ENCODE measurements at places on chromosomes 5 and 9. TPM values are rescaled to one million over a fixed set of nuclear protein-coding genes. Genes with fewer than 3 reads are reported as not detected.

DNA sequence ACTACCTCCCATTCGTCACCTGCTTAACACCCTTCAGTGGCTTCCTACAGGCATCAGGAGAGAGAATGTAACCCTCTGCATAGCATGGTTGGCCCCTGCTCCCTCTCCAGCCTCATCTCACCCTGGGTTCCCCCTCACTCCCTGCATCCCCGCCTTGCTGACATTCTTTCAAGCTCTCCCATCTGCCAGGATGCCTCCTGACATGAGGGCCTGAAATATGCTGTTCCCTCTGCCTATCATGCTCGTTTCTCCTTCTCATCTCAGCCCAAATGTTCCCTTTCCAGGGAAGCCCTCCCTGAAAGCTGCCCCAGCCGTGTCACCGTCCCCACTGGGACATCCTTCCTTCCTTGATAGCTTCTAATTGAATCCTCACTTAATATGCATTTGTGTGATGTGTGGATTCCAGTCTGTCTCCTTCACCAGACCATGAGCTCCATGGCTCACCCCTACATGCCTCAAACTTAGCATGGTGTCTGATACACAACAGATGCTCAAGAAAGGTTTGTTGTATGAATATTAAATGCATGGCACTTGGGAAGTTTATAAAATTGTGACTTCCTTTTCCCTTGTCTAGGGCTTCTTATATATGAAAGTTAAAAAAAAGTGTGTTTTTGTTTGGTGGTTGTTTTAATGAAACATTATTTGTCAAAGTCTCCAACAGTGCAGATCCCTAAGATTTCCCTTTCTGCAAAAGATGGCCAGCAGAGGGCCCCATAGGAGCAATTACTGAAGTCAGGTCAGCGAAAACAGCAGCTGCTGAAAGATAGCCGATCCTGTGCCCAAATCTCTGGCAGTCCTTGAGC is 7.3 kb upstream of the C5orf58 start:
- H3K36me3 ChIP-seq = no peaks in the 10 kb centered on the region
- H3K27ac ChIP-seq = no peak overlapping the region
- H3K27me3 ChIP-seq = no peaks in the 10 kb centered on the region

DNA sequence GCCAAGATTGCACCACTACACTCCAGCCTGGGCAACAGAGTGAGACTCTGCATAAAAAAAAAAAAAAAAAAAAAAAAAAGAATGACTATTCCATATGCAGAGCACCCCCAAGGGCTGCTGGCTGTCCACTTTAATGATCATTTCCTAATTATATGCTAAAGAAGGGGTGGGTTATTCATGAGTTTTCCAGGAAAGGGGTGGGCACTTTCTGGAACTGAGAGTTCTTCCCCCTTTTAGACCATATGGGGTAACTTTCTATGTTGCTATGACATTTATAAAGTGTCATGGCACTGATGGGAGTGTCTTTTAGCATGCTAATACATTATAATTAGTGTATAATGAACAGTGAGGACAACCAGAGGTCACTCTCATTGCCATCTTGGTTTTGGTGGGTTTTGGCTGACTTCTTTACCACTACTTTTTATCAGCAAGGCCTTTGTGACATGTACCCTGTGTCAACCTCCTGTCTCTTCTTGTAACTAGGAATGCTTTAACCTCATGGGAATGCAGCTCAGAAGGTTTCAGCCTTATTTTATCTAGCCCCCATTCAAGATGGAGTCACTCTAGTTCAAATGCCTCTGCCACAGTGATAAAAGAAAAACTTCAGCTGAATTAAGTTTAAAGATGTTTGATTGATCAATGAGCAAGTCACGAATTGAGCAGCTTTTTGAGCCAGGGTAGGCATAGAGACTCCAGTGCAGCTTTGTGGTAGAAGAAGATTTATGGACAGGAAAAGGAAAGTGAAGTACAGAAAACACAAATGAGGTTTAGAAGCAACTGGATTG is 7.1 kb upstream of the NANS start:
- H3K36me3 ChIP-seq = no peaks in the 10 kb centered on the region
- H3K4me1 ChIP-seq = no peaks in the 10 kb centered on the region
- no peaks in the 10 kb centered on the region for H3K27me3 ChIP-seq
- DNase-seq = no peak
- H3K27ac ChIP-seq = no peak overlapping the region

DNA sequence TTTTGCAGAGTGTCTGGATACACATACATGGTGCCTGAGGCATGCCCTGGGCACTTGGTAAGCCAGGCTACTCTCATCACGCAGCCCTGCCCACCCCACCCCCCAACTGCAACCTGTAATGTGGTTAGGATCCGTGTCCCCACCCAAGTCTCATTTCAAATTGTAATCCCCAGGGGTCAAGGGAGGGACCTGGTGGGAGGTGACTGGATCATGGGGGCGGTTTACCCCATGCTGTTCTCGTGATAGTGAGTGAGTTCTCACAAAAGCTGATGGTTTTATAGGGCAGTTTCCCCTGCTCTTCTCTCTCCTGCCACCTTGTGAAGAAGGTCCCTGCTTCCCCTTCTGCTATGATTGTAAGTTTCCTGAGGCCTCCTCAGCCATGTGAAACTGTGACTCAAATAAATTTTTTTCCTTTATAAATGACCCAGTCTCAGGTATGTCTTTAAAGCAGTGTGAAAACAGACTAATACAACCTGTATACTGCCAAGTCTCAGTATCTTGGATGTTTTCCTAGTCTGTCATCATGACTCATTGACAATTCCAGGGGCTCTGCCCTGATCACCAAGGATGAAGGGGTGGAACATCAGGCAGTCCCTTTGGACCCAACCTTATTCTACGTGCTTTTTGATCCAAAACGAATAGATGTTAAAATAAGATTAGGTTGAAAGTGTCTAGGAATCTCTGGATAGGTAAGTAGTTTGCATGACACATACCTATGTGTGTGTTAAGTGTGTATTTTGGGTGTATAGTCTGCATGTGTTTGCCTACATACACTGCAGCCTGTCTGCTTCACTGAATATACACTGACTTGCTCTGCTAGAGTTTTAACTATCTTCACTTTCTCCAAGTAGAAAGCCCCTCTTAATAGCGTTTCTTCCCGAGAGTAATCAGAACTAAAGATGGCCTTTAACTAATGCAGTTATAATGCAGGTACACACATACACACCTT is 293.8 kb downstream of the SLIT3 start:
- H3K27me3 ChIP-seq = no peaks in the 10 kb centered on the region
- no peaks in the 10 kb centered on the region for H3K4me1 ChIP-seq
- H3K27ac ChIP-seq = no peak overlapping the region
- DNase-seq = no peak

PCDHA11 gene
- total RNA-seq = 0.38 TPM

- H3K36me3 ChIP-seq = no peaks in the 10 kb centered on the region
- no peak for DNase-seq
- H3K4me3 ChIP-seq = no peak overlapping the region
- no peaks in the 10 kb centered on the region for H3K27me3 ChIP-seq
- no peak overlapping the region for H3K27ac ChIP-seq
Measured at GRCh38 chr5:52876456-52876855, 88.7 kb downstream of the ITGA1 start.

GRCh38 chr9:5629312-5630080 is 589 bp downstream of the RIC1 start:
- no peaks in the 10 kb centered on the region for H3K36me3 ChIP-seq
- DNase-seq = peak; percentile 84
- H3K27me3 ChIP-seq = no peaks in the 10 kb centered on the region
- peak overlapping the region; percentile 96 for H3K27ac ChIP-seq

DNA sequence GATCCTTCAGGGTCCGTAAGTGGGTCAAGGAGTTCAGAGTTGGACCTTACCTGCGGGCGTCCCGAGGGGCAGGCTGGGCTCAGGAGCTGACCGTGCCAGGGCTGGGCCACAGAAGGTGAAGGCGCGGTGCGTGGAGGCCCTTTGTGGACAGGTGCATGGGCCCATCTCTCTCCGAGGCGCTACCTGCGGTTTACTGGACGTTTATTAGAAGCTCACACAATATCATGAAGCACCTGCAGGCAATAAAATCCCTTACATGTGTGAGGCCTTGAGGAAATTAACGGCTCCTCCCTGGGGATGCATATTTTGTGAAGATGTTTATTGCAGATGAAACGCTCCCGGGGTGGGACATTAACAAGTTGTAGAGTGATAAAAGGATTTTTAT is 79.8 kb upstream of the LMX1B start:
- peak overlapping the region; percentile 51 for H3K27ac ChIP-seq
- DNase-seq = no peak
- H3K4me3 ChIP-seq = no peak overlapping the region
- no peaks in the 10 kb centered on the region for H3K4me1 ChIP-seq
- H3K36me3 ChIP-seq = no peaks in the 10 kb centered on the region

DNAH5 gene
- 4.6 TPM for total RNA-seq

SLCO6A1 gene
- not detected for total RNA-seq

GRCh38 chr5:116650544-116650943 is 75.9 kb upstream of the SEMA6A start:
- H3K4me1 ChIP-seq = no peaks in the 10 kb centered on the region
- DNase-seq = no peak
- no peaks in the 10 kb centered on the region for H3K27me3 ChIP-seq
- H3K4me3 ChIP-seq = no peak overlapping the region

DNA sequence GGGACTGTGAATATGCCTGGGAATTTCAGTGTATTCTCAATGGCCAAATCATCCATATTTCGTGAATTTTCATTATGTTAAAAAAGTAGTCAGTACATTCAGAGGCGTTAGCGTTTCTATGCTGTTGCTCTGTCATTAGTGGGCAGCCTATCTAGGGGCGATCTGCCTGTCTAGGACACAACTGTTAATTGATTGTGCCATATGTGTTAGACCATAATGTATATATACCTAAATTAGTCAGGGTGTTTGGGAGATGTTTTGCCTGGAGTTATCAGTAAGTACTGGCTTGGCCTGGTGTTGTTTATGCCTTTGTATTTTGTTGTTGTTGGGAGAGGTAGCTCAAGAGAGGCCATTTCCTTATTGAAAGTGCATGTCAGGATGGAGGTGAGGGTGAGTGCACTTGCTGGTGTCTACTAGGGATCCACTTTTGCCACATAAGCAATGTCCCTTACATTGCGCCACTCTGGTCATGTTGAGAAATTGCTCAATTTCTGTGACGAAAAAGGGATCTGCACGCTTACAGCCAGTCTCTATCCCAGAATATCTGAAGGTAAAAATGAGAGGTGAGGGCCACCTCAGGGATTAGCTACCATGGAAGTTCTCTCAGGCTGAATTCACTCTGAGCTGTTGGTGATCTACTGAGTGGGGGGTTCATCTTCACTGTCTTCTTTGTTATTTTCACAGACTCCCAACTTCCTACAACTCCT is 123.3 kb downstream of the ST8SIA4 start:
- H3K4me3 ChIP-seq = peak overlapping the region; percentile 18
- peak overlapping the region; percentile 75 for H3K27ac ChIP-seq
- H3K36me3 ChIP-seq = no peaks in the 10 kb centered on the region
- no peaks in the 10 kb centered on the region for H3K27me3 ChIP-seq

GRCh38 chr9:92147030-92147851 is 32.0 kb upstream of the SPTLC1 start:
- H3K27ac ChIP-seq = peak overlapping the region; percentile 79
- H3K27me3 ChIP-seq = no peaks in the 10 kb centered on the region
- peak; percentile 80 for DNase-seq
- H3K4me3 ChIP-seq = no peak overlapping the region
- peaks cover 16% of the 10 kb centered on the region for H3K4me1 ChIP-seq
- no peaks in the 10 kb centered on the region for H3K36me3 ChIP-seq

ADAMTSL1 gene
- 7.3 TPM for total RNA-seq

FOXD4L3 gene
- total RNA-seq = not detected

DNA sequence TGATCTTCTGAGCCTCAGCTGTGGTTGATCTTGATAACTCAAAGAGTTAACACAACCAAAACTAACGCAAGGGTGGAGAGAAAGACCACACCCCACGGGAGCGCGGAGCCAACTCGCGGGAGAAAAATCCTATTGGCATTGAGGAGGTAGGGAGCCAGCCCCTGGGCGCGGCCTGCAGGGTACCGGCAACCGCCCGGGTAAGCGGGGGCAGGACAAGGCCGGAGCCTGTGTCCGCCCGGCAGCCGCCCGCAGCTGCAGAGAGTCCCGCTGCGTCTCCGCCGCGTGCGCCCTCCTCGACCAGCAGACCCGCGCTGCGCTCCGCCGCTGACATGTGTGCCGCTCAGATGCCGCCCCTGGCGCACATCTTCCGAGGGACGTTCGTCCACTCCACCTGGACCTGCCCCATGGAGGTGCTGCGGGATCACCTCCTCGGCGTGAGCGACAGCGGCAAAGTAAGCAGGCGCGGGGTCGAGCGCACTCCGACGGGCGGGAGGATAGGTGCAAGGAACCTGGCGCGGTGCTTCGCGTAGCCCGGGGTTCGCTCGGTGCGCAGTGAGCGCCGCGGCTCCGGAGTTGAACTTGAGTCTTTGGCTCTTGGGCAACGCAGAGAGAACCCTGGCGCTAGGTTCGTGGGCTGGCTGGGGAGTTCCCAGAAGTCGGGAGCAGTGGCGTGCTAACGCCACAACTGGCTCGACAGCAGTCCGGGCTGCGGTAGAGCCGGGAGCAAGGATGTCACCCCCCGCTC is at the start of gene GDA:
TSS of gene GDA (plus strand) at position 210 of the 745 bp plus-strand sequence. CDS start at position 330, 120 bp downstream.
- no peak within 1 kb of the TSS for H3K27ac ChIP-seq
- no peaks in the 10 kb centered on the region for H3K4me1 ChIP-seq
- peak within 1 kb of the TSS; percentile 19 for H3K4me3 ChIP-seq
- H3K27me3 ChIP-seq = peaks cover 36% of the 10 kb centered on the region
- no peak for DNase-seq

GRCh38 chr9:88741335-88741734 is 206.4 kb downstream of the NXNL2 start:
- no peaks in the 10 kb centered on the region for H3K36me3 ChIP-seq
- no peak for DNase-seq
- H3K4me3 ChIP-seq = no peak overlapping the region
- H3K27me3 ChIP-seq = no peaks in the 10 kb centered on the region
- peaks cover 9% of the 10 kb centered on the region for H3K4me1 ChIP-seq

WDR5 gene
- 26.6 TPM for total RNA-seq

GRCh38 chr5:124477577-124477976 is 268.9 kb downstream of the ZNF608 start:
- H3K4me3 ChIP-seq = no peak overlapping the region
- no peak for DNase-seq
- H3K36me3 ChIP-seq = no peaks in the 10 kb centered on the region
- H3K27me3 ChIP-seq = no peaks in the 10 kb centered on the region

PCDHB5 gene
- total RNA-seq = 2.3 TPM

ZNF300 gene
- total RNA-seq = 1.8 TPM

DNA sequence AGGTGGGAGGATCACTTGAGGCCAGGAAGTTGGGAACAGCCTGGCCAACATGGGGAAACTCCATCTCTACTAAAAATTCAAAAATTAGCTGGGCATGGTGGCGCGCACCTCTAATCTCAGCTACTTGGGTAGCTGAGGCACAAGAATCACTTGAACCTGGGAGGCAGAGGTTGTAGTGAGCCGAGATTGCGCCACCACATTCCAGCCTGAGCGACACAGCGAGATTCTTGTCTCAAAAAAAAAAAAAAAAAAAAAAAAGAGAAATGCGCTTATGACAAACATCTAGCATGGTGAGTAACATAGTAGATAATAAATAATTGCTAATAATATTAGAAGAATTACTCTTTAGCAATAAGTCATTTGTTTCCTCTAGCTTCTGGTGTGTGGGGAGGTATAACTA is 25.9 kb downstream of the RUSC2 start:
- peak overlapping the region; percentile 70 for H3K27ac ChIP-seq
- H3K4me1 ChIP-seq = peaks cover 57% of the 10 kb centered on the region
- no peaks in the 10 kb centered on the region for H3K36me3 ChIP-seq
- H3K4me3 ChIP-seq = no peak overlapping the region

GRCh38 chr9:19788152-19788551 is 685 bp downstream of the SLC24A2 start:
- H3K36me3 ChIP-seq = no peaks in the 10 kb centered on the region
- no peak overlapping the region for H3K27ac ChIP-seq
- H3K4me1 ChIP-seq = no peaks in the 10 kb centered on the region
